ENCODE measurements at places on chromosomes 2 and 18.
A peak's percentile ranks its signal among the peaks of the same experiment; 100 is the strongest.

GRCh38 chr2:199778655-199779054, 72.3 kb downstream of the FTCDNL1 start:
- no peak for DNase-seq

DNA sequence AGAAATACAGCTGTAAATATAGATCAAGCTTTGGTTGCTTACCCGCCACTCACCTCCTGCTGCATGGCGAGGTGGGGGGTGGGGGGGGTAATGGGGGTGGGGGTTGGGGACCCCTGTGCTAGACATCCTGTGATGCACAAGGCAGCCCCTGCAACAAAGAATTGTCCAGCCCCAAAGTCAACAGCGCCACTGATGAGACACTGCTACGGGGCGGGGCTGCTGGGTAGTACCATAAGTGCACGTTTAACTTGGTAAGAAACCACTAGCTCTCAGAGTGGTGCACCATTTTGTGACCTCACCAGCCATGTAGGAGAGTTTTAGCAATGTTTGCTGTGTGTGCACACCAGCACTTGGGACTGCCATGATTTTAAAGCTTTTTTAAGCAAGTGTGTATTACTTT, 40.3 kb downstream of the SNORC start:
- DNase-seq, result no peak

GRCh38 chr2:141778315-141778835, 352.4 kb downstream of the LRP1B start:
- no peak for DNase-seq

DNA sequence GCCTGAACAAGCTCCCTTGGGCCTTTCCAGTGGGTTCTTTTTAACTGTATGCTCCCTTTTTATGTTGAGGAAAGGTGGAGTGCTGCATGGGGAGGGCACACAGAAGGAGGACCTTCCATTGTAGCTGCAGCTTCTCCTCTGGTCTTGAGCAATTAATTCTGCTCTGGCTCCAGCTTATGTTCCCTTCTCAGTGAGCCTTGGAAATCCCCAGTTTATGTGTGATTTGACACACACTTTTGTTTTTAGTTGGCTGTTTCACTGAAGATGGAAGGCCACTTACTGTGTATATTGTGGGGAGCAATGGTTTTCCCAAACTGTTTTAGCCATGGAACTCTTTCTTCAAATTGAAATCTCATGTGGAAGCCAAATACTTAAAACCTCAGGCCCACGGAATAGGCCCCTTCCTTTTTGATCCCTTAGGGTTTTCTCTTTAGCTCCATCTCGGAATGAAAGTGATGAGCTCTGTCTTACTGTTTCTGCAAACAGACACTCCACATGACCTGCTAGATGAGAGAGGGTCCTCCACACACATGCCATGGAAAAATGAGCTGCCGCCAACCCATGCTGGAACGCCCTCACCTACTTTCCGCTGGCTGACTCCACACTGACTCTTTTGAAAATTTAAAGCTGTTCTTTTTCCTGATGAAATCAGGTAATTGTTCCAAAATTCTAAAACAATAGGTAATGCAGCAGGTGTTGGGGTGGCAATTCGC, 280.9 kb upstream of the SIX2 start:
- no peak for DNase-seq

GRCh38 chr2:40240070-40240469, 211.8 kb downstream of the SLC8A1 start:
- DNase-seq, result peak; percentile 93

DNA sequence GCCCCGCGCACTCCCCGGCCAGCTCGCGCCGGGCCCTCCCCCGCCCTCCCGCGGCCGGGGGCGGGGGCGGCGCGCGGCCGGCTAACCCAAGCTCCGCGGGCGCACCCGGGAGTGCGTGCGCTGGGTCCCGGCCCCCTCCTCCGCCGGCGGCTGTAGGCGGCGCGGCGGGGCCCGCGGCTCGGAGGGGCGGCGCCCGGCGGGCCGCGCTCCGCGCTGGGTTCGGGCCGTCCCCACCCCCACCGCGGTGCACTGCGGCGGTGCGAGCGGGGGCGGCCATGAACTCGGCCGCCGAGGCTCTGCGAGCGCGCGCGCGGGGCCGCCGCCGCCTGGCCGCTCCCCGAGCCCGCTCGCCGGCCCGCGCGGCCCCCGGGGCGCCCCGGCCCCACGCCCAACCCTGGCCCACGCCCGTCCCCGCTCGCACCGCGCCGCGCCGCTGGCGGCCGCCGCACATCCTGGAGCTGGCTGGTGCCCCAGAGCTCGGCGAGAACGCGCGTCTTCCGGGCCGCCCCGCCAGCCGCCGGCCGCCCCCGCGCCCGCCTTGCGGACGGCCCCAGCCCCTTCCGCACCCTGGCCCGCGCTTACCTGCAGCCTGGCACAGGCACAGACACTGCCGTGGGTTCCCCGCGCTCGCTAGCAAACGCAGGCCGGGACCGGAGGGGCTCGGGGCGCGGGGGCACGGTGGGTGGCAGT, at the start of gene ZBTB14:
ZBTB14 (minus strand) TSS at position 496 of the 690 bp plus-strand sequence. CDS start 2,480 bp downstream, outside the sequence.
- DNase-seq, result peak; percentile 90

DNA sequence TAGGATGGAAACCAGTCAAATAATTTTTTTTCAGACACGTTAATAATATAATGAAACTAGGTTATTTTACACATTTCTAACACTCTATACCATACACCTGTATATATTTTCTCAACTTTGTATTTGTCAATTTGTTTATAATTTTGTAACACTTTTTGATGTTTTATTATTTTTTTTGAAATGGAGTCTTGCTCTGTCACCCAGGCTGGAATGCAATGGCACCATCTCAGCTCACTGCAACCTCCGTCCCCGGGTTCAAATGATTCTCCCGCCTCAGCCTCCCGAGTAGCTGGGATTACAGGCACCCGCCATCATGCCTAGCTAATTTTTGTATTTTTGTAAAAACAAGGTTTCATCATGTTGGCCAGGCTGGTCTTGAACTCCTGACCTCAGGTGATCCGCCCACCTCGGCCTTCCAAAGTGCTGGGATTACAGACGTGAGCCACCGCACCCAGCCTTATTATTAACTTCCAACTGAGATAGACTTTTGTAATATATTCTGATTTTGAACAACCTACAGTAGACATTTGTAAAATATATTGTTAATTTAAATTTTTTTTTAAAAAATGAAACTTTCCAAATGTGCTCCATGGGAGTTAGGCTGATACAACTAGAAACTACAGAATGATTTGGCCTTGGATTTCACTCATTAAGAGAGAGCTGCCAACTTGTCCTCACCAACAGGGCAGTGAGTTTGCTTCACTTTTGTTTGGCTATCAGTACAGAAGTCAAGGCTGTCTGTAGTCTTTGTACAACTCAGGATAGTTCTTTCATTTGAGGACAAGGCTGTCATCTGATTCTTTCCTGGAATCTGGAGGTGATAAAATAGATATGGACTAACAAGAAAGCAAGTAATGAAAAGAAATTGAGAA, 33.9 kb upstream of the COBLL1 start:
- DNase-seq, result no peak

- no peak for DNase-seq
These were observed 3.6 kb downstream of the GALNT3 start for GRCh38 chr2:165790466-165790865.

- DNase-seq, result no peak
These were observed 107.8 kb upstream of the CNTNAP5 start for GRCh38 chr2:123917241-123917640.

DNA sequence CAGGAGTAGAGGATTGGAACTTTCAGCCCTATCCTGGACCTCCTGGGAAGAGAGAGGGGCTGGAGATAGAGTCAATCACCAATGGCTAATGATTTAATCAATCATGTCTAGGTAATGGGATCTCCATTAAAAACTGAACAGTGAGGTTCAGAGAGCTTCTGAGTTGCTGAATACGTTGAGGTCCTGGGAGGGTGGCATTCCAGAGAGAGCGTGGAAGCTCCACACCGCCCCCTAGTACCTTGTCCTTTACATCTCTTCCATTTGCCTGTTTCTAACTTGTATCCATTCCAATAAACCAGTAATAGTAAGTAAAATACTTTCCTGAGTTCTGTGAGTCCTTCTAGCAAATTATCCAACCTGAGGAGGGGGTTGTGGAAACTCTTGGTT, 101.7 kb downstream of the B3GNT2 start:
- no peak for DNase-seq

- DNase-seq, result peak; percentile 49
These were observed 133.8 kb upstream of the ACVR2A start for GRCh38 chr2:147711031-147711430.

DNA sequence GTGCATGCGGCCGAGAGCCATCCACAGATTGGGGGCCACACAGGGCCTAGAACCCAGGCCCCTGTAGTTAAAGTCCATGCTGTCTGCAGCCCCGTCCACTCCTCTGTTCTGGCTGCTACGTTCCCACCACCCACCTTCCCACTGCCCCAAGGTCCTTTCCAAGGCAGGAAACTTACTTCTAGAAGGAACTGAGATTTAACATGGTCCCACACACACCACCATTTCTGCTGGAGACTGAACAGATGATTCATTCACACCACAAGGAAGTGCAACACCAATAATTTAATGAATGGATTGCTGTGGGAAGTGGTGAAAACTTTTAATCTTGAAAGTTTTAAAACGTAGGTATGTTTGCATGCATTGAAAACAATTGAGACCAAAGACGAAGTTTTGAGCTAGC, 95.2 kb downstream of the LBH start:
- no peak for DNase-seq

DNA sequence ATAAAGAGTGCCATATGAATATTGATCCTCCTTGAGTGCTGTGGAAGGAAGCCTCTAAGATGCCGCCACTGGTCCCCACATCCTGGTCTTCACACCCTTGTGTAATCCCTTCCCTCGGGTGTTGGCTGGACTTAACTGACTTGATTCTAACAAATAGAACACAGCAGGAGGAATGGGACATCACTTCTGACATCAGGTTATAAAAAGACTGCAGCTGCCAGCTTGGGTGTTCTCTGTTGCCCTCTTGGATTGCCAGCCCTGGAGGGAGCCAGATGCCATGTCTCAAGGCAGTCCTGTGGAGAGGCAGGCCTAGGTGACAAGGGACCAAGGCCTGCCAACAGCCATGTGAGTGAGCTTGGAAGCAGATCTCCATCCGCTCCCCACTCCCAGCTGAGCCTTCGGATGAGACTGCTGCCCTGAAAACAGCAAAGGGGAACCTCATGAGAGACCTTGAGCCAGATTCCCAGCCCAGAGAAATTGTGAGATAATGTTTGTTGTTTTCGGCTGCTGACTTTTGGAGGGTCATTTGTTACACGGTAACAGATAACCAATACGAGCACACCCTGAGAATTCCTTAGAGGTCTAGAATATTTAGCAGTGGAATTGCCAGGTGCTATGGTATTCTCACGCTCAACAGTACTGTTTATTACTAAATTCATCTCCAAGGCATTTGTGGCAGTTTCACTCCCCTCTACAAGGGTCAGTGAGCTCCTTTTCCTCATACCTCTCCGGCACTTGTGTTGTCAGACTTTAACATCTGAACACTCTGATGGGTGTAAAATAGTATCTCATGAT, 32.5 kb downstream of the HPCAL1 start:
- DNase-seq, result no peak

DNA sequence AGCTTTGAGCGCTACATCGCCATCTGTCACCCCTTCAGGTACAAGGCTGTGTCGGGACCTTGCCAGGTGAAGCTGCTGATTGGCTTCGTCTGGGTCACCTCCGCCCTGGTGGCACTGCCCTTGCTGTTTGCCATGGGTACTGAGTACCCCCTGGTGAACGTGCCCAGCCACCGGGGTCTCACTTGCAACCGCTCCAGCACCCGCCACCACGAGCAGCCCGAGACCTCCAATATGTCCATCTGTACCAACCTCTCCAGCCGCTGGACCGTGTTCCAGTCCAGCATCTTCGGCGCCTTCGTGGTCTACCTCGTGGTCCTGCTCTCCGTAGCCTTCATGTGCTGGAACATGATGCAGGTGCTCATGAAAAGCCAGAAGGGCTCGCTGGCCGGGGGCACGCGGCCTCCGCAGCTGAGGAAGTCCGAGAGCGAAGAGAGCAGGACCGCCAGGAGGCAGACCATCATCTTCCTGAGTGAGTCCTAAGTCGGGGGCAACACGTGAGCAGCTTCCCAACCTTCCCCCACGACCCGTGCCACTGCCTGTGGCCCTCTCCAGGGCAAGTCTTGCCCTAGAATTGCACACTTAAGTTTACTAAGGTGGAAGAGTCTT, 928 bp downstream of the GPR39 start:
- no peak for DNase-seq

- DNase-seq, result no peak
These were observed 147.9 kb upstream of the MYO3B start for GRCh38 chr2:170030040-170030439.

DNA sequence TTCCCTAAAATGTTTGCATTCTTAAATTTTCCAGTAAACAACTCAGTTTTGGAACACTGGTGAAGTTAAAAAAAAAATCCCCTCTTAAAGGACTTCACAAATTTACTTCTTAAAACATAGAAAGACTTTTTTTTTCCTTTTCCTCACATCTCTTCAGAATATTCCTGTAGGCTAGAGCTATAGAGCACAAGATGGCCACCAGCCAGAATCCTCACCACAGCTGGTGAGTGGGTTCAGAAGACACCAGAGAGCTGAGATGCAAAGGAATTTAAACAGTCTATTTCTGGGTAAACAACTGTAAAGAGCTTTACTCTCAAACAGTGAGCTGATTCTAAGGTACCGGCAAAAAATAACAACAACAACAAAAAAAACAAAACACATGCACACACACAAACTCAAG, 252.8 kb downstream of the LRP1B start:
- DNase-seq, result no peak

DNA sequence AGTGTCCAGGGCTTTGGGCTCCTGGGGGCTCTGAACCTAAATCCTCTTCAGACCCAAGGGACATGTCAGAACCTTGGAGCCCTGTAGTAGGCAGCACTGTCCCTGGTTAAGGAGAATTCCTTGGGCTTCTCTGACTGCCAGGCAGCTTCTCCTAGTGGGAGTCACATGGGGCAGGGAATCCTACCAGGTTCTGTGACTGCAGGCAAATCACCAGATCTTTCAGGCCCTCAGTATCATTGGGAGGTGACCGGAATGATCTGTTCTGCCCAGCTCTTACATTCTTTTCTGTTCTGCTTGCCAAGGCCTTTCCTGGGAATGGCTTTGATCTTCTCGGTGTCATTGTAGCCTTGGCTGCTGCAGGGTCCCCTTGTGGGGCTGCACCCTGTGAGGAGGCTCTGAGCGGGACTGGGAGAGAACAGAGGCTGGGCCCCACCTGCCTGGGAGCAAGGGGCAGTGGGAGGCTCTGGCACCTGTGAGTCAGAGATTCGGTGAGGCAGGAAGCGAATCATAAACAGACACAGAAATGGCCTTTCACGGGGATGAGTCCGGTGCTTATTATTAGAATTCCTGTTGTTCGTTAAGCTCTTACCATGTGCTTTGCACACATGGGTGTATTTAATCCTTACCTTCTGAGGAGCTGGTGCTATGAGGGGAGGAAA, 14.1 kb downstream of the CEP68 start:
- peak; percentile 65 for DNase-seq

GRCh38 chr18:38751898-38752297, 1186.3 kb upstream of the CELF4 start:
- DNase-seq, result no peak

GRCh38 chr18:28063271-28063761, 113.6 kb downstream of the CDH2 start:
- peak; percentile 20 for DNase-seq

DNA sequence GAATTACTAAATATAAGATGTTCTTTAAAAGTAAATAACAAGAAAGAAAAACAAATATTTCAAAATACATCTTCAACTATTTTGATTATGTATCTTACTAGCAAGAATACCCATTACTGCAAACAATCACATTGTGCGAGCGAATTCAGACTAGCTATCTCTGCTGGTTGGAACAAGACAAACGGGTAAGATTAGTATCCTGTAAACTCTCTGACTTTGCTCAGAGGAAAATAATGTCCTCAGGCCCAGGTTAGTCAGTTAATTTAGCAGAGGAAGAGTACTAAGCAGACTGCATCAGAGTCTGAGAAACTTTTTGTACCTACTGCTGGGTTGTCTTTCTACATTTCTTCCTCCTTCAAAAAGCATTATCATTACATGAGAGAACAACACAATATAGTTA, 50.4 kb upstream of the MCM6 start:
- DNase-seq, result no peak
